Mucosa of descending colon (tissue), 3 donors: ENCODE measurements at places on chromosomes 1 and 21.
A peak's percentile ranks its signal among the peaks of the same experiment; 100 is the strongest.

DNA sequence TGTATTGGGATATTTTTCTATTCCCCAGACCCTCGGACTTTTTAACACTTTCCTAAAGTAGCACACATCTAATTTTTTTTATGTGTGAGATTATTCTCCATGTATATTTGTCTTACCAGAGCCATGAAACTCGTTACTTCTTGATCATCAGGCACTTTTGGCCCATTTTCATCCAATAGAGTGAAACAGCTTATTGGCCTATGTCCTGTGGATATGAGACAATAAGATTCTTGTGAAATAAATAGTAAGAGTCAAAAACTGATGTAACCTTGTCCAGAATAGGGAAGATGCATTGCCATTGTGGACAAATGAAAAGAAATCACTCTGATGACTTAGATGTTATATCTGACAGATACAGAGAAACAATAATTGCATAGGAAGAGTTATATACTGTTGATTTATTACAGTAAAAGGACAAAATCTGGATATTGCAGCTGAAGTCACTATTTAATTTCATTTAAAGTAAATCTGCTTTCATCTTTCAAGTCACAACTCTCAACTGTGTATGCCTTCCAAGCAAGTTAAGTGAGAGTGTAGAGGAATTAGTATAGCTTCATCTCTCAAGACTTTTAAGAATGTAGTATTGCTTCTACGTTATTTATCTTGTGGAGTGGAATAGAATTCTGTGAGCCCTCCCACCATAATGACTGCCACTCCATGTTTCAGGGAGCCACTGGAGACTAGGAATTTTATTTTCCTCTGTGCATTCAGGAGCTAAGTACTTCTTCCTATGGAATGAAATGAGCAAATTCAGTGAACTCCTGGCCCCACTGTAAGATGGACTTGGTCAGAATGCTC lies 86.9 kb downstream of the ADAMTS1 start:
- DNase-seq: no peak

DNA sequence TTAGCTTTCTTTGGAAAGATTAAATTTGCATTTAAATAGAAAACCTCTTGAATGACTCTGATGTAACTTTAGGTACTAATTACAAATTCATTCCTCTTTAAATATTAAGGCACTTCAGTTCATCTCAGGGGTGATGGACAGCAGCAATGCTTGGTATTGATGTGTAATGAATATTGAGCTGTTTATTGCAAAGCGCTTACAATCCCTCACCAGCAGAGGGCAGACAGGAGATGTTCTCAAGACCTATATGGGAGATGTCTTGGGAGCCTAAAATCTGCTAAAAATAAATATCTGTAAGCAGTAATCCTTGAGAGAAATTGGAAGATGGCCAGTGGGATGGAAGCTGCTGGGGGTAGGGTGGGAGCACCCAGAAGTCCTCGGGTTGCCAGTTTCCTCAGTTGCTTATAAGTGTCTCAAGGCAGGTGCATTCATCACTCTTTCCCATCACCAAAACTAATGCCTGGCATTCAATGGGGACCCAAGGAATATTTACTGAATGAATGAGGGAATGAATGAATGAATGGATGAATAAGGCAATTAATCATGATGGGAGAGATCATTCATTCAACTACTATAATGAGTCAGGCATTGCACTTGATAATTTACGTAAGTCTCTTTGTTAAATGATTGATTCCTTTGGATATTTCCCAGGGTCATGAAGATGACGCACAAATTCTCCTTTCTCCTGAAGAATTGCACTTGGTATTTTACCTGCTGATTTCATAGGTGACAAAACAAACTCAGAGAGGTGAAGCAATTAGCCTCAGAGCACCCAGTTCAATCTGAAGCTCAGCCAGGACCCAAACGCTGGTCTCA lies 2.3 kb downstream of the KLHDC8A start:
- DNase-seq: peak; percentile 83

- DNase-seq: peak; percentile 47
Observed at GRCh38 chr1:1361982-1362423, 3.6 kb upstream of the MXRA8 start.

DNA sequence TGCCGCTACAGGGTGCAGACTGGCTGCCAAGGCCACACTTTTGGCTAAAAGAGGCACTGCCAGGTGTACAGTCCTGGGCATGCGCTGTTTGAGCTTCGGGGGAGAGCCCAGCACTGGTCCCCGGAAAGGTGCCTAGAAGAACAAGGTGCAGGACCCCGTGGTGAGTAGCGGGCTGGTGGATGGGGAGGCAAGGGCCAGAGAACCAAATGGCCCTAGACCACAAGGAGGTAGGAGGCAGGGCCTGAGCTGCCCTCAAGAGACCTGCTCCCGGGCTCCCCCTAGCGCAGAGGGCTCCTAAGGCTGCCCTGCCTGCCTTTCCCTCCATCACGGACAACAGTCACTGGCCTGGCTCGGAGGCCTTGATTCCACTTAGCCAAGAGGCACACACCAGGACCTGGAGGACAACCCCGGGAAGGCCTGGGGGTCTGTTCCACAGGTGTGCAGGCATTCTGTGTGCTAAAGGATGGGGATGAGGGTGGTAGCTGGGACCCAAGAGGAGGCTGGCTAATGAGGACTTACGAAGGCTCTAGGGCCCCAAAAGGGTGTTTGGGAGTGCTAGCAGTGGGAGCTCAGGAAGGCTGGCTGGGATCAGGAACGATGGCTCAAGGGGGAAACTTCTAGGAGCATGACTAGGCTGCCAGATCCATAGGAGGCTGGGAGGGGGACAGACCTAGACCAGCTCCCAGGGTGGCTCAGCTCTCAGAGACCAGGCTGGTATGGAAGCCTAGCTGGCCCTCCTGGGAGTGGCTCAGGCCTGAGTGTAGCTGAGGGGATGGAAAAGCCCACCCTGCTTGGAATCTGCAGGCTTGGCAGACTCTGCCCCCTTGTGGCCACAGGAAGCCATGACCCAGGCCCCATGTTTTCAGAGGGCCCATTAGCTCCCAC lies 742 bp downstream of the ARTN start:
- peak; percentile 88 for DNase-seq

DNA sequence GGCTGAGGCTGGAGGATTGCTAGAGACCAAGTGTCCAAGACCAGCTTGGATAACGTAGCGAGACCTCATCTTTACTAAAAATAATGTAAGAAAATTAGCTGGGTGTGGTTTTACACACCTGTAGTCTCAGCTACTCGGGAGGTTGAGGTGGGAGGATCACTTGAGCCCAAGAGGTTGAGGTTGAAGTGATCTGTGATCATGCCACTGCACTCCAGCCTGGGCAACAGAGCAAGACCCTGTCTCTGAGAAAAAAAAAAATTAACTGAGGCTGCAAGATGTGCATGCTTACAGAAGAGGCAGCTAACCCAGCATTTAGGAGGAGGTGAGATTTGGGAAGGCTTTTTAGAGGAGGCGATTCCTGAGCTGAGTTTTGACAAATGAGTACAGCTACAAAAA lies 9.5 kb downstream of the AK4 start:
- no peak for DNase-seq

DNA sequence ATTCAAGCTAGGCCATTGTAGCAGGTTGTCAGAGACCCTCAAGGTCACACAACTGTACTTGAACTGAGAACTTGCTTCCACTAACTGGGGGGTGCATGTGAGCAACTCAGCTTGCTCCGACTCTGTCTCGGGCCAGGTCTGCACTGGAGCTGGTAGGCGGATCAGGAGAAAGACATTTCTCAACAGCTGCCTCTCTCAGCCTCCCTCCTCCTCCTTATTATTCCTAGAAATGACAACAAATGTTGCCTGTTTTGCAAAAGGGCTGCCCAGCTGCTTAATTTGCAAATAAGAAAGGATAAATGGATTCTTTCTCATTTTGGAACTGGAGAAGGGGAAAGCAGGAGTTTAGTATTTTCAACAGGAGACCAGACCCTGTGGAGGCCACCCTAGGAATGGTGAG lies 140.5 kb downstream of the RHOU start:
- DNase-seq: no peak

- DNase-seq: no peak
Observed at GRCh38 chr21:35705888-35706287, 354.4 kb downstream of the SETD4 start.

DNA sequence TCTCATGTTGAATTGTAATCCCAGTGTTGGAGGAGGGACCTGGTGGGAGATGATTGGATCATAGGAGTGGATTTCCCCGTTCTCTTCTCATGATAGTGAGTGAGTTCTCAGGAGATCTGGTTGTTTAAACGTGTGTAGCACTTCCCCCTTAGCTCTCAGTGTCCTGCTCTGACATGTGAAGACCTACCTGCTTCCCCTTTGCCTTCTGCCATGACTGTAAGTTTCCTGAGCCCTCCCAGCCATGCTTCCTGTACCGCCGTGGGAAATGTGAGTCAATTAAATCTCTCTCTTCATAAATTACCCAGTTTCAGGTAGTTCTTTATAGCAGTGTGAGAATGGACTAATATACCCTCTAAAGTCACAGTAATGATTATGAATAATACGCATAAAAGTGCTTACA lies 248.4 kb upstream of the LRRC7 start:
- no peak for DNase-seq

- no peak for DNase-seq
Observed at GRCh38 chr1:94942171-94943128, 15.5 kb upstream of the CNN3 start.

- no peak for DNase-seq
Observed at GRCh38 chr1:119573886-119574285, 66.9 kb downstream of the HSD3B1 start.

DNA sequence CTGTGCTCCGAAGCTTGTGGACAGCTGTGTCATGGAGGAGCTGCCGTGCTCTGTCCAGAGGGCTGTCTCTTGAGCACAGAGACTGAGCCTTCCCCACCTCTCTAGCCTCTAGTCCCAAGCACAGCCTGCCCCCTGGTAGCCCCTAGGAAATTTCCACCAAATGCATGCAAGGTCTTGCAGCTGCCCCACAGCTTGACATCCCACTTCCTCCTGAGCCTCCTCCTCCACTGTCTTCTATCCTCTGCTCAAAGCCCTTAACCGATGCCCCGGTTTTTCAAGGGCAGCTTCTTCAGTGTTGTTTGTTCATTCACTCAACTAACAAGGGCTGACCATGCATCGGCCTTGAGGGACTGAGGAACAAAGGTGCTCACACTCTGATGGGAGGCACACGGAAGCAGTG lies 20.6 kb upstream of the PROK1 start:
- no peak for DNase-seq

DNA sequence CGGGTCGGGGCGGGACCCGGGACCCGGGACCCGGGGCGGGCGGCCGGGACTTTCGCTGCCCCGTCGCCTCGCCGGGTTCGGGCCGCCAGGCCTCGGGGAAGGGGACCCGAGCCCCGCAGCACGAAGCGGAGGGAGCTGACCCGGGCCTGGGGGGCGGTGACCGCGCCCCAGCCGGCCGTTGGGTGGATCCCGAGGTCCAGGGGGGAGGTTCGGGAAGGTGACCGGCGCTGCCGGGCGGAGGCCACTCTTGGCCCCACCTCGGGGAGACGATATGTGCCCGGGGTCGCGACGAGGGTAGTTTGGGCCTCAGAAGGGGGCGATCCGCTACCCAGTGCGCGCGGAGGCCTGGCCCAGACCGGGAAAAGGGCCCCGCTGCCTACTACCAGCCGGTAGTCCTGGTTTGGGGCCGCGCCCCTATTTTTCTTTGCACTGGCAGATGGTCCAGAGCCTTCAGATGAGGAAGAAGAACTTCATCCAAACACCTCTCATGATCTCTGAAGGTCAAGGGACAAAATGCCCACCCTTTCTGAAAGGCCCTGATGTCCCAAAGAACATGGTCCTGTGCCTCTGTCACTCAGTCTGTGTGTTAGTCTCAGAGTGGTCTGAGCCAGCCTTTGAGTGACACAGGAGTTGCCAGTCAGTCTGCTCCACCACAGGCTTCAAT lies 766 bp downstream of the AGO4 start:
- peak; percentile 66 for DNase-seq

DNA sequence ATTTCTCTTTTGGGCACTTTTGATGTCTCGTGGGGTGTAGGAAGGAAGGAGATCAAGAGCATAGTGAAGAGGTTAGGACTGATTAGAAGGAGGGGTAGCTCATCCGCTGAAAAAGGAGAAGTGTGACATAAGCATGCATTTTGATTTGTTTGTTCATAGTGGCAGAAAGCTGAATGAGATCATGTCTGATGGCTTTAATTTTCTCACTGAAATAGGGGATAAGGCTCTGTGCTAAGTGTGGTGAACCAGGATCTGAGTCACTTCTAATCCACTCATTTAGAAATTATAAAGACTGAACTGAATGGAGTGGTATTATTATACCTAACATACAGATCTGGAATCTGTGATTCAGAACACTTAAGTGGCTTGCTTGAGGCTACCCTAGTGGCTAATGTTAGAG lies 344.5 kb downstream of the PDE4B start:
- no peak for DNase-seq

DNA sequence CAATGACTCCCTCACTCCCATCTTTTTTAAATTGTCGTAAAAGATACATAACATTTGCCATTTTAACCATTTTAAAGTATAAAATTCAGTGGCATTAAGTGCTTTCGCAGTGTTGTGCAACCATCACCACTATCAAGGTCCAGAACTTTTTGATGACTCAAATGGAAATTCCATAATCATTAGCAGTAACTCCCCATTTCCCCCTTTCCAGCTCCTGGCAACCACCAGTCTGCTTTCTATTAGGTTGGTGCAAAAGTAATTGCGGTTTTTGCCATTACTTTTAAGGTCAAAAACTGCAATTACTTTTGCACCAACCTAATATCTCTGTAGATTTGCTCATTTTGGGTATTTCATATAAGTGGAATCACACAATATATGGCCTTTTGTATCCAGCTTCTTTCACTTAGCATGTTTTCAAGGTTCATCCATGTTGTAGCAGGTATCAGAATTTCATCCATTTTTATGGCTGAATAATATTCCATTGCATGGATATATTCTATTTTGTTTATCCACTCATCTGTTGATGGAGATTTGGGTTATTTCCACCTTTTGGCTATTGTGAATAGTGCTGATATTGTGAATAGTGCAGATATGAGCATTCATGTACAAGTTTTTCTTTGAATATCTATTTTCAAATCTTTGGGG lies 159.7 kb downstream of the HIVEP3 start:
- DNase-seq: no peak

GRCh38 chr1:118143121-118143520 lies 41.9 kb downstream of the SPAG17 start:
- no peak for DNase-seq

DNA sequence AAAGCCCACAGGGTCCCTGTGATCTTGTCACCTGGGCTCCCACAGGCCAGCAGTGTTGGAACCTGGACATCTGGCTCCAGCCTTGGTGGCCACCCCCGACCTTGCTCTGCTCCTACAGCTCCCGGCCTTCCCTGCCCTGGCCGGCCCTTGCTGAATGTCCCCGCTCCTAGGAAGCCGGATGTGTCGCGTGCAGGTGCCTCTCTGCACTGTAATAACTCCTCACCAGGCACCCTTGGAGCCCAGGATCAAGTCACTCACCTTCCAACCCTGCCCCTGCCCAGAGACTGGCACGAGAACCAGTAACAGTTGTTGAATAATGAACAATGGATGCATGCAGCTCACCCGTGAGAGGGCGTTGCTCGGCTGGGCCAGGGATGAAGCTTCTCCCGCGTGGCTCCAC lies 12.1 kb downstream of the PDE9A start:
- no peak for DNase-seq

- no peak for DNase-seq
Observed at GRCh38 chr1:229396585-229397206, 37.2 kb downstream of the ACTA1 start.

GRCh38 chr1:61274939-61275338 lies 192.6 kb downstream of the NFIA start:
- DNase-seq: no peak

- no peak for DNase-seq
Observed at GRCh38 chr1:150002217-150002616, 8.3 kb downstream of the OTUD7B start.

GRCh38 chr1:161432091-161432490 lies 64.4 kb upstream of the CFAP126 start:
- DNase-seq: no peak
